ENCODE measurements at places on chromosomes 2 and 18.

DNA sequence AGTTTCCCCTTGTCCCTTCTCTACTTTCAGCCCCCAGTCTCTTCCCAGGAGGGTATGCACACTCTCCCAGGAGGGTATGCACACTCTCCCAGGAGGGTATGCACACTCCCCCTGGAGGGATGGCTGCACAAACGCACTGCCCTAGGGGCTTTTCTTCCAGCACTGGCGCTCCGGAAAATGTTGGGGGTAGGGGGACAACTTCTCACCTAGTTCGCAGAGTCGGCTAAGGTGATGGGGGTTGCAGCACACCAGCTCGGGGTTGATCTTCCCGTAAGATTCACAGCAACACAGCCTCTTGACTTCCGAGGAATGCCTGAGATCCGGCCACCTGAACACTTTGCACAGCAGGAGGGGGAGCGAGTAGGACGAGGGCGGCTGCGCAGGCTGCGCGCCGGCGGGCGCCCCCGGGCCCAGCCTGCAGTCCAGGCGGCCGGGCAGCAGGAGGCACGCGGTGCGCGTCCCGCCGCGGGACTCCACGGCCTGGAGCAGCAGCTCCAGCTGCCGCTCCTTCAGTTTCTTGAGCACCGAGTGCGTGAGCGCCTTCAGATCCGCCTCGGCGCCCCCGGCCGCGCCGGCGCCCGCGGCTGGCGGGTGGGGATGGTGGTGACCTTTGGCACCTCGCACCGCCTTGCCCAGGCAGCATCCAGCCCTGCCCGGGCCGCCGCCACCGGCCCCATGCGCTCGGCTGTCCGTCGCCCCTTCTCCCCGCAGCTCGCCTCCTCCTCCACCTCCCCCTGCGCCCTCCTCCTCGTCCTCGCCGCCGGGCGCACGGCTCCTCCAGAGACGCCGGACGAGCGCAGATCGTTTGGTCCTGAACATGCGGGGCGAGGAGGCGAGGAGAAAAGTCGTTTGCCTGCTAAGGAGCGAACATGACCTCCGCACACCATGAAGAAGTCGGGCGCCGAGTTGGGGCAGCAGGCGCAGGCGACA, 894 bp downstream of the SMAD7 start:
- no peak for DNase-seq

GRCh38 chr2:46187112-46187618, 110.0 kb upstream of the EPAS1 start:
- DNase-seq, result peak; percentile 85

- DNase-seq, result no peak
These were observed 416.8 kb downstream of the RNF144A start for GRCh38 chr2:7333960-7334493.

DNA sequence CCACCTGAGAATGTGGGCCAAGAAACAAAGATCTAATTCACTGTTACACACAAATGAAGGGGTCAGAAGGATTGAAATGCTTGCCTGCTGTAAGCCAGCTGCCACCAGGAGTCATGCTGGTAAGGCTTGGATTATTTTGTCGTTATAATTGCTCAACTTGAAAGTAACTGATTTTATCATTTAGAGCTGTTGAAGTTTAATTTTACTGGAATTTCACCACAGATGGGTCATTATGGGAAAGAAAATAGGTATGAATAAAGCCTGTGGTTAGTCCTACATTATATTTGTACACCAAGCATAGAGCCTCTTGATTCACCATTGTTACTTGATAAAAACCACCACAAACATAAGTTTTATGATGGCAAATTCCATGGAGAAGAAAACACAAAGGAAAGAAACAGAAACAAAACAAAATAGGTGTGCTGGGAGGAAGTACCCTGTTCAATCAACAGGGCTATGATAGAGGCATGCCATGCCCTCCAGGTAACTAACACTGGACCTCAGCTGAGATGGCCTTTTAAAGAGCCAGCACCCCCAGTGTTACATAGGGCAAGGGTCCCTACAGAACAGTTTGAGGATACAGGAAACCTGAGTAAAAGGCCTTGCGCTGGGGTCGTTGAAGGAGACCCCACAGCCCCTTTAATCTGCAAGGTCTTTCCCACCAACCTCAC, 3.0 kb downstream of the CLEC4F start:
- no peak for DNase-seq

- DNase-seq, result no peak
These were observed 43.2 kb downstream of the MRPS9 start for GRCh38 chr2:105081006-105081601.

DNA sequence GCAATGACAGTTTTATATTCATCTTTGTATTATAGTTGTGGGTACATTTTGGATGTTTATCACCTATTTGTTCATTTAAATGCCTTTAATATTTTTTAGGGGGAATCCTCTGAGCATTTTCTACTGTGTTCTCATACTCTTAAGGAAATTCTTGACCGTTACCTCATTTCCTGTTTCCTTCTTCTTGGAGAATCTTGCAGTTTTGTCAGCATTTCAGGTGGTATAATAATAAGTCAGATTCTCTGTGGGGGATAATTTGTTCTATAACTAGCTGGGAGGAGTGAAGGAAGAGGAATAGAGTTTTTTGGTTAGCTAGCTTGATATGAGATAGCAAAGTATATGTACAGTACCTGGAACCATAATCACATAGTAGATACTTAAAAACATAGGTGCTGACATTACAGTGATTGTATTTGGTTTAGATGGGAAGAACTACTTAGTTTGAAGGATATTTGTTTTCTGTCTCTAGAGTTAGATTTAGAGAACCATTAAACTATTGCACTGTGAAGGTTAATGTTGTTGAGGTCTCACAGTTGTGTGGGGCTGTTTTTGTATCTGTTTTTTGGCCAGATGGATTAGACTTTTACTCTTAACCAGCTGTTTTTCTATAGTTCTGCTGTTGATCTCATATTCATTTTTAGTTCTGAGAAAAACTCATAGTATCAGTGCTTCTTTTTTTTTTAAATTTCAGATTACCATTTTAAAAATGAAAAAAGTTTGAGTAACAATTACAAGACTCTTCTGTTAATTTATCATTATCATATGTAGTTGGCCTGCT, 14.2 kb downstream of the MTX2 start:
- peak; percentile 22 for DNase-seq

DNA sequence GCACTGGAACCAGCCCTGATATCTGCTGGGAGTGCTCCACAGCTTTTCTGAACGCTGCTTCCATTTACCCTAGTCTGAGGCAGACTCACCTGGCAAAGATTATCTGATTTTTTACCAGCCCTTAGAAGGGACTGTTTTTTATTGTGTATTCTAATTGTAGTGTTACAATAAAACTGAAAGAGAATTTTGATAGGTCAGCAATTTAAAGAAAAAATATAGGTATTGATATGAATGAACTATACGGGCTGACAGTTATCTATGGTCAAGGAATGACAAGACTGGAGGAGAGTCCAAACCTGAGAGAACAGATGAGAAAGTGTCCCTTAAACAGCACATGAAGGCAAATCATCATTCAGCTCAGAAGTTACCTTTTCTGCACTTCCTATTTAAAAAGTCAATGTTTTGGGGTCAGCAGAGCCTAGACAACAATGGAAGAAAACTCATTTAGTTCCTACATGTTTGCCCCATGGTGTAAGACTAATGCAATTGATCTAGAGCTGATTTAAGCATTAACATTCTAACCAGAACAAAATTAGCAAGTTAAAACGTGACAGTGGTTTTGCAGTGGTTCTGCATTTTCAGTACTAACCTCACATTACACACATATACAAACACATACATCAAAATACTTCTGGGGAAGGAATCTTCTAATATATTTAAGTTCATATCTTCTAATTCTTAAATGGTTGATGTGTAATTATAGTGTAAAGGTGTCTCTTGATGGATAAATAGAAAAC, 500.9 kb downstream of the TGIF1 start:
- no peak for DNase-seq

- no peak for DNase-seq
These were observed 100.1 kb upstream of the ITGB6 start for GRCh38 chr2:160300203-160300602.

- DNase-seq, result peak; percentile 1
These were observed 99.0 kb upstream of the CHAC2 start for GRCh38 chr2:53668624-53669026.

GRCh38 chr2:168639441-168639898, 163.0 kb upstream of the NOSTRIN start:
- peak; percentile 62 for DNase-seq

DNA sequence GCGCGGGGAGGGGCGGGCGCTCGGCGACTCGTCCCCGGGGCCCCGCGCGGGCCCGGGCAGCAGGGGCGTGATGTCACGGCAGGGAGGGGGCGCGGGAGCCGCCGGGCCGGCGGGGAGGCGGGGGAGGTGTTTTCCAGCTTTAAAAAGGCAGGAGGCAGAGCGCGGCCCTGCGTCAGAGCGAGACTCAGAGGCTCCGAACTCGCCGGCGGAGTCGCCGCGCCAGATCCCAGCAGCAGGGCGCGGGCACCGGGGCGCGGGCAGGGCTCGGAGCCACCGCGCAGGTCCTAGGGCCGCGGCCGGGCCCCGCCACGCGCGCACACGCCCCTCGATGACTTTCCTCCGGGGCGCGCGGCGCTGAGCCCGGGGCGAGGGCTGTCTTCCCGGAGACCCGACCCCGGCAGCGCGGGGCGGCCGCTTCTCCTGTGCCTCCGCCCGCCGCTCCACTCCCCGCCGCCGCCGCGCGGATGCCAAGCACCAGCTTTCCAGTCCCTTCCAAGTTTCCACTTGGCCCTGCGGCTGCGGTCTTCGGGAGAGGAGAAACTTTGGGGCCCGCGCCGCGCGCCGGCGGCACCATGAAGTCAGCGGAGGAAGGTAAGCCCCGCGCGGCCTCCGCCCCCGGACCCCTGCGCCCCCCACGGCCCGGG, at the start of gene NFATC1:
TSS of gene NFATC1 (plus strand) at position 170 of the 644 bp plus-strand sequence. CDS start at position 465, 295 bp downstream.
- DNase-seq, result peak; percentile 66

DNA sequence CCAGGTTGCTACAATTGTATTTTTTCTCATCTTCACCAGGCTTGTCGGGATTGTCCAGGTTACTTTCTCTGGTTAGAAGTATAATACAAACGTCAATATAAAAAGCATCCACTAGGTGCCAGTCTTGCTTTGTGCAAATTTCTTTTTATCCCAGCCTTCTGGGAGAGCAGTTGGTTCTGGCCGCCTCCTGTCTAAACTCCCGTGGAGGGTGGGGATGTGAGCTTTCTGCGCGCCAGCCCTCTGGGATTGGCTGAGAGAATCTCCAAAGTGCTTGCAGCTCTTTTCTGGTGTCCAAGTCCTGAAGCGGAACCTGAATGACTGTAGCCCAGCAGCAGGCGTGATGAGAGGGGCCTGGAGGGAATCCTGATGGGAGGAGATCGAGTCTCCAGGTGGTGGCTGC, 22.4 kb upstream of the TOGARAM2 start:
- peak; percentile 78 for DNase-seq

GRCh38 chr2:182866461-182867406, at the start of gene FRZB:
TSS of gene FRZB (minus strand) at chr2:182866637. CDS start at chr2:182866552, 85 bp downstream.
- DNase-seq, result peak; percentile 74

DNA sequence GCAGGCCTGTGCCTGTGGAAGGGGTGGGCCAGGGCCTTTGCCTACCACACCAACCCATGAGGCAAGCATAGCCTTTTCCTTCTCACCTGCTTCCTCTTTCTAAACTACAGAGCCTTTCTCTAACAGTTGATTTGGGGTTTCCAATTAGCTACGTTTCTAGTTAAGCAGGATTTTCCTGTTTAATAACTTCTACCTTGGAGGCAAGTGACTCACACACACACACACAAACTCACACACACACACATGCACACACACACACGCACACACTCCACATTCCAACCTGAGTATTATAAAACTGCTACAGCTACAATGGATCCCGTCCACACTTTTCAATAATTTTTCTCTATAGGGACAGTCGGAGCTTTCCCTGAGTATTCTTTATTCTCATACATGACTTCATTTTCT, 84.9 kb downstream of the SOX11 start:
- DNase-seq, result no peak

GRCh38 chr2:104944495-104944894, 90.6 kb downstream of the POU3F3 start:
- peak; percentile 65 for DNase-seq

DNA sequence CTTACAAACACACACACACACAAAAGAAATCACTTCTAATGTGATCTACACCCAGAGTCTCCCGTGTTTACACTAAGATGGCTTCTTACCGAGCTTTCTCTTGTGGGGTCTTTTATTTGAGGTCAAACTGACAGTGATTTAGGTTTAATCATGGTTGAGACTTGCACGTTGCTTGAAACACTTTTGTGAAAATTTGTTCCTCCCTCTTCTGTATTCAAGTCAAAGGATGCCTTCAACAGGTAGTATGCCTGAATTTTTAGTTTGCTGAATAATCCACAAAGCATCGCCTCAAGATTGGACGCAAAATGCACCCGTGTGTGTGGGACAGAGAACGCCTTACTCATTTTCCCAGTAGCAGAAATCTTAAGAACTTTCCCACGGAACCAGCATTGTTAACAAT, 4.0 kb upstream of the ZNF516 start:
- DNase-seq, result no peak

GRCh38 chr2:58535182-58535581, 294.1 kb upstream of the FANCL start:
- DNase-seq, result no peak

GRCh38 chr2:70823249-70823648, 2.9 kb upstream of the CLEC4F start:
- no peak for DNase-seq

DNA sequence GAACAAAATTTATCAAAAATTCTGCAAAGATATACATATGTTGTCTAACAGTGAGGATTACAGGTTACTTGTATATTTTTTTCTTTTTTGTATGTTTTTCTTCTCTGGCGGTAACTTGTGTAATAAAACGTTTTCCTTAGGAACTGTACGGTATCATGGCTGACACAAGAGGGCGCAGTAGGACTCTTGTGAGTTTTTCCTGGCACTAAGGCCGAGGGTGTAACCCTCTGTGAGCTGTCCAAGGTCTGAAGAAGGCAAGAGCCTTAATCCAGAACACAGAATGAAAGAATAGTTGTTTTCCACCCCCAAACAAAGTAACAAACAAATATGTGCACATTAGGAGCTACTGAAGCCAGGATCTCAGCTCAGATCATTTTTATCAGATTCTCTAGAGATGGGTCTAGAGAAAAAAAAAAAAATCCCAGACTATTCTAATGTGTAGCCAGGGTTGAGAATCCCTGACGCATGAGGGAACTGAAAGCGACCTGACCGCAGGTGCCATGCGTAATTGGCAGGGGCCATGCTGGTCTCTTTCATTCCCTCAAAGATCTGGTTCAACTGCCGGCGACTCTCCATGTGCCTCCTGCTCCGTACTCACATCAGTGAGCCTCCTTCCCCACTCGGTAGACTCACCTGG, 27.0 kb downstream of the TMEM200C start:
- DNase-seq, result peak; percentile 89

DNA sequence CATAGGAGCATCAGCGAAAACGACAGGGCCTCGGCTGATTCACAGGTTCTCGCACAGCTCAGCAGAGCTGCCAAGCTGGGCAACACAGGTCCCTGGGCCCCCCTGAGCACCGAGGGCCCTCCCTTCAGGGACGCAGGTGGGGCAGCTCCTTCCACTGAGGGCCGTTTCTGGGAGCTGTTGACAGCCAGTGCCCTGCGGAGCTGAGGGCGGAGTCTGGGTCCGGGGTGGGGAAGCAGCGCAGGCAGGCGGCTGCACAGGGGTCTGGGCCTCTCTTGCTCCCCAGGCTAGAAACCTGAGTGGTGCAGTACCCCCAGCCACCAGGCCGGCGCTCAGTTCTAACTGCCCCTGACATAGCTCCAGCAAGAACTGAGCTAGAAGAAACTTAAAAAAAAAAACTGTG, 65.7 kb downstream of the PXDN start:
- no peak for DNase-seq

Data from fibroblast of mammary gland (primary cell).